ENCODE measurements at places on chromosomes 4 and X.

GRCh38 chr4:124970011-124970410 is 257.5 kb upstream of the ANKRD50 start:
- DNase-seq = no peak

- DNase-seq = peak; percentile 8
These were observed 146.3 kb upstream of the RPS6KA3 start for GRCh38 chrX:20412871-20413486.

- no peak for DNase-seq
These were observed 34.8 kb downstream of the ZFP42 start for GRCh38 chr4:188030401-188030800.

DNA sequence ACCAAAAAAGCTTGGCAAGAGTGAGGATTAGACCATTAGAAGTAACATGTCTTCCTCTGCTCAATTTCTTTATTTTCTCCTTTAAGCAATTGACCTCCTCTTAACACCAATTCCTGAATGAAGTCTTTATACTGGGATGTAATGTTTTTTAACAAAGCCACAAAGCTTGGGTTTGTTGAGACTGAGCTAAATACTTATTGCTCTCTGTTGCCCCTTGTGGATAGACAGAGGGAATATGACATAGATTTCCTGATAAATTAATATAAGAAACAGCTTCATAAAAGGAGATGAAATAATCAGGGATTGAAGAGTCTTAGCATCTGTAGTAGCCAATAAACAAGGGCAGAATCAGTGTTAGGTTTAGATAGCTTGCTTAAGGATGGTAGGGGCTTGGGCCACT is 57.6 kb downstream of the CCDC160 start:
- no peak for DNase-seq

- no peak for DNase-seq
These were observed 30.4 kb downstream of the SMAD1 start for GRCh38 chr4:145511913-145512522.

DNA sequence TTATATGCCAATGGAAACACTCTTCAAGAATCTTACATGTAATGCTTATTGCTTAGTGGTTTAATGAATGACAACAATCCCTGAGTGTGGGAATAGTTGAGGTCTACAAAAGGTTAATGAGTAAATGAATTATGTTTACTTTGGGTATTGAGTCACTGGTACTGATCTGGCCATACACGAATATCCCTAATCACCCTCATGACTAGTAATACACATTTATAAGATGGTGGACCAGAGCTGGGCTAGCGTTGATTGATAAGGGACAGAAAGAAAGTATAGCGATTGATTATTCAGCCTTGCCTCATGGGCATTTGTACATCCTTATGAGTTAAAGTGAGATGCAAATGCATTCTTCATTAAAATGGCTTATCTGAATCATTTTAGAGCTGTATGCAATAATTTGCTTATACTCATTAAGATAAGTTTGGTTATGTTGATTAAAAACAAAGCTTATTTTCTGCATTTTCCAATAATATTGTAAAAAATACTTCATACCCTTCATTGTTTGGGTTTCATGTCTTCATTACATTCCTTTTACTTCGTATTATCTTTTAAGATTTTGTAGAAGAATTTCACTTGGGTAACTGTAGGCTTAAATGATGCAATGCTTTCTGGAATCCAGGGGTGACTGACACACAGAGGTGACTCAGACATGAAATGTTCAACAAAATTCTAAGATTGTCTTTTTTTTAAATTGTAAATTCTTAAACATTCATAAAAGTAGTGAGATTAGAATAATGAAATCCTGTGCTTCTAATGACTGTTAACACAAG is 47.4 kb downstream of the FGF2 start:
- DNase-seq = no peak

DNA sequence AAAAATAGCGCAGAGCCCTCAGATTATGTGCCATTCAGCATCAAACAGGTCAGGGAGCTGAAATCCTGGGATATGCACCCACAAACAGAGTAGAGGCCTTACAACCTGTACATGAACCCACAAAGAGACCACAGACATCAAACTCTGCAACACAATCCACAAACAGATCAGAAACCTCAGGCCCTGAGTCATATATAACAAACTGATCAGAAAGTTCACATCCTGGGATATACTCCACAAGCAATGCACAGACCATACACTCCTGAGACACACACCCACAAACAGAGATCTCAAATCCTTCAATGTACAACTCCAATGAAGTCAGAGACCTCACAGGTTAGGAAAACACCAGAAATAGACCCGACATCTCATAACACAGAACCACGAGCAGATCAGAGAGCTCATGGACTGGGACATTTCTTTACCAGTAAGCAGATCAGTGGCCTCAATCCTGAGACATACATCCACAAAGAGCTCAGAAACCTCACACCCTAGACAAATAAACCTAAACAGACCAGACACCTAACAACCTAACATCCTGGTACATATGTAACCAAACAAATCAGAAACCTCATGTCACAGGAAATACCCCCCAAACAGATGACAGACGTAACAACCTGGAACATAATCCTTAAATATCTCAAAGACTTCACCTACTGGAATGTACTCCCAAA is 24.2 kb downstream of the SUV39H1 start:
- no peak for DNase-seq

GRCh38 chr4:59060895-59061294 is 1950.7 kb upstream of the IGFBP7 start:
- no peak for DNase-seq

- no peak for DNase-seq
These were observed 8.8 kb downstream of the C4orf50 start for GRCh38 chr4:6009452-6009851.

GRCh38 chrX:39576041-39576872 is 521.5 kb downstream of the BCOR start:
- no peak for DNase-seq

DNA sequence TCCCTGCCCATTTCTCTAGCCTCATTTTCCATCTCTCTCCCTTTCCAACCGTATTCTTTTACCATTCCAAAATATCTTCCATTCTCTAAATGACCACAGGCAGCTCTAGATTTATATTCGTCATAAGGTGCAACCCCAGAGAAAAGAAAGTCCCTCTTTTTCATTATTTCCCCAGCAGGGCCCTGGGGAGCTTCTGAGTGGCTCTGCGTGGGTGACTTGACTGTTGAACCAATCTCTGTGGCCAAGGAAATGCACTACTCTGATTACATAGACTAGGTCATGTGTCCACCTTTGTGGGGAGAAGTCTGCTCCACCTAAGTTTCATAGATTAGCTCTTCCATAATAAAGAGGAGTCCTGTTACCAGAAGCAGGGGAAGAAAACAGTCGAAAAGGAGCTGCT is 51.4 kb downstream of the ATOH1 start:
- no peak for DNase-seq

DNA sequence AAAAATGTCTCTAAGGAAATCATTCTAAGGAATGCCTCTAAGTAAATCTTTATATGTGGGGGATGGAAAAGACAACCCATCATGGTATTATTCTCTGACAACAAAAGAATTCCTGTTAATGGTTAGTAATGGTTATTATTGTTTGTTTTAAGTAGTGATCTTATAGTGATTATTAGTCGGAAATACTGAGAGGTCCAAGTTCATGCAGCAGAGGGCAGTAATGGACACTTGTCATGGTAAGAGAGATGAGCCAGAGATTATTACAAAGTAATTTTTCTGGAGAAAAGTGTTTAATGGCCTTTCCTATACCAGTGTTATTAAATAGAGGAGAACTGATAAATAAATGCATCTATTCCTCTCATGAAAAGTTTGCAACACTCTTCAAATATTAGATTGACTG is 8.1 kb upstream of the DKK2 start:
- no peak for DNase-seq

GRCh38 chrX:120795301-120795700 is 80.4 kb downstream of the CT47B1 start:
- no peak for DNase-seq

- DNase-seq = no peak
These were observed 171.4 kb downstream of the AASDH start for GRCh38 chr4:56215901-56216300.

GRCh38 chrX:15594371-15594770 is 6.4 kb downstream of the ACE2 start:
- no peak for DNase-seq

DNA sequence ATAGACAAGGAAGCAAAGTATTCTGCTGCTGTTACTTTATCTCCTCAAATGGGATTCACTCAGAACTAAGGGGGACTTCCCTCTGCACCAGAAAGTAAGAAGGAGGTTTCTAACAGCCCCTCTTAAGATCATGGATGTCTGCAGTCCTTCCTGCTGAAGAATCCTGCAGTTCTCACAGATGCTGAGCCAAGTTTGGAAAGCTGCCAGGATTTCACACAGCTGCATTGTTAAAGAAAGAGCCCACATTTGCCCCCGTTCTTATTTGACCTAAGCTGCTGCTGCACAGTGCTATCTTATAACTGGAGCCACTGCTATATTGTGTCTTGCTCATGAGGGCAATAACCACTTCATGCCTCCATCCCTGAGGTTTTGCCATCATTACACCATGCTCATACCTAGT is 81.1 kb downstream of the FAAH2 start:
- DNase-seq = no peak

GRCh38 chrX:46665232-46666152 is 91.9 kb downstream of the CHST7 start:
- no peak for DNase-seq

DNA sequence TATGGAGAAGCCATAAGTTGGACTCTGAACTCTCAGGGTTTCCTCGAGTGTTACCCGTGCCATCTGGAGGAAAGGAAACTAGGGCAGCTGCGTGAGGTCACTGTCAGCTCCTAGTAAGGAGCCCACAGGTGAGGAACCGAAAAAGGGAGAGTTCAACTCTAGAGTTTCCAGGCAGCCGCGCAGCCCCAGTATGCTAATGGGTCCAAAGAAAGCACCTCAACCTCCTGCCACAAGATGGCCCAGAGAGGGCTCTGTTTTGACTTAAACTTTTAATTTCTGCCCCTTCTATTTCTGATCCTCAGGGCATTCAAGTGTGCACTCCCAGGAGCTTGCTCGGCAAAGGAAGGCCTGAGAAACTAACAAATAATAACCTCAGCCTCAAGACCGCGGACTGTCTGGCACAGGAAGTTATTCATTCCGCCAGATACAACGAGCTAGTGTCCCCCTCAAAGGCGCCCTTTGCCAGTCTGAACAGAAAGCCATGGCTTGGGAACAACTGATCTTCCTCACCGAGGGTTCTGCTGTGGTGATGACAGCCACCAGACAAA is 13.9 kb downstream of the SCARB2 start:
- no peak for DNase-seq

- no peak for DNase-seq
These were observed 59.7 kb downstream of the NBDY start for GRCh38 chrX:56788717-56789122.

GRCh38 chrX:154785716-154786115 is 19.6 kb downstream of the MPP1 start:
- DNase-seq = no peak

DNA sequence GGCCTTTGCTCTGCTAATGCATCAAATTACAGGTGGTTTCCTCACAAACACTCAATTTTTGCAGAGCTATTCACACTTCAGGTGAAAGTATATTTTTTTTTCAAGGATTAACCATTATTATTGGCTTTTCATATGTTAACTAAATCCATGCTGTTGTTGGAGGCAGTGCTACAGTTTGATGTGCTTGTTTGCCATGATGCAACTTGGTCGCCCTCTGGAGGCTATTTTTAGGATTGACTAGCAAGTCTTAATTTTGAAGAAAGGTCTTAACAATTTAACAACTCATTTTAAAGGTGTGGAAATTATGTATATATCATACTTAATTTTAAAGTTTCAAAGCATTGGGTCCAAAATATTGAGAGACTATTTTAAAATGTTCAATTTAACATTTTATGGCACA is 168.8 kb upstream of the FAM47A start:
- no peak for DNase-seq

GRCh38 chr4:158042591-158043030 is 130.2 kb downstream of the GASK1B start:
- no peak for DNase-seq

- no peak for DNase-seq
These were observed 87.6 kb upstream of the IL15 start for GRCh38 chr4:141548791-141549190.

DNA sequence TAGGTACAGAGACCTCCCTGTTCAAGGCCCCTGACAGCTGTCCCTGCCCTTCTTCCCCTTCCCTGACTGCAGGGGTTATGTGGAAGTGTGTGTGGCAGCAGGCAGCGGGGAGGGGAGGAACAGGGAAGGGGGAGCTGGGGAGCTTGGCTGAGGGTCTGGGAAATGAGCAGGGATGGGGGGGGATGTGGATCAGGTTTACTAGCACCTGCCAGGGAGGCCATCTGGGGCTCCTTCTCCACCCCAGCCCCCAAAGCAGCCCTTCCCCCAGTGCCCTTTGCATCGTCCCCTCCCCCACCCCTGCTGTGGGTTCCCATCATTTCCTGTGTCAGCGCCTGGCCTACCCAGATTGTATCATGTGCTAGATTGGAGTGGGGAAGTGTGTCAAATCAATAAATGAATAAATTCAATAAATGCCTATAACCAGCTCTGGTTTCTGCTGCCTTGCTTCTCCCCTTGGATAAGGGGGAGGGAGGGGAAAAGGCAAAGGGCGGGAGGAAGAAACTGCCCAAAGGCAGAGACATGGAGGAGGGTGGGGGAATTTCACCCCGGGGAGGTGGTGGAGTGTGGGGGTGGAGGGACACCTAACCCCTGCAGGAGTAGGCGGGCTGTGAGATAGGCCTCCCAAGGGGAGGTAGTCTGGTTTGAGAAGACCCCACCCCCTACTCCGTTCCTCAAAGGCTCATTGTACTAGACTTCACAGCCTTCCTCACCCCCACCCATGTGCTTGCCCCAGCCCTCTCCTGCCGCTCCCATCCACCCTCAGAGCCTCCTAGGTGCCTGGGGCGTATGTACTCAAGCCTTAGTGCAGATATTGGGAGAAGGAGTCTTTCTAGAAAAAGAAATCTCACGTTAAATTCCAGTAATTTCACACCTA is 3.2 kb downstream of the CXorf65 start:
- DNase-seq = no peak

- DNase-seq = no peak
These were observed 150.7 kb upstream of the SLC7A11 start for GRCh38 chr4:138392751-138393308.

DNA sequence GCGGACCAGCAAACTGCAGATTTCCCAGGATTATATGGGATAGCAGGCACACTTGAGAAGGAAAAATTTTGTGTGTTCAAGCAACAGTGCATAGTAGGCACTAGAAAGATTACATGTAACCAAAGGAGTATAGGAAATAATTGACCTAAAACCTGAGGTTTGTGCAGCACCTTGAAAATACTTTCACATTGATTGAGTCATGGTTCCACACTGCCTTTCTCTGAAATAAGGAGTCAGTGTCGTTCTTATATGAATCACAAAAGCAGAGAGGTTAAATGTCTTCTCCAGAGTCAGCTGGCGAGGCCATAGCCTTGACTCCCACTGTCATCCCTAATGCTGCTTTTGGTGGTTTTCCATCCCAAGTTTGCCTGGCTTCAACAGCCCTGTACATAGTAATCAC is 138.9 kb downstream of the SOWAHB start:
- no peak for DNase-seq

DNA sequence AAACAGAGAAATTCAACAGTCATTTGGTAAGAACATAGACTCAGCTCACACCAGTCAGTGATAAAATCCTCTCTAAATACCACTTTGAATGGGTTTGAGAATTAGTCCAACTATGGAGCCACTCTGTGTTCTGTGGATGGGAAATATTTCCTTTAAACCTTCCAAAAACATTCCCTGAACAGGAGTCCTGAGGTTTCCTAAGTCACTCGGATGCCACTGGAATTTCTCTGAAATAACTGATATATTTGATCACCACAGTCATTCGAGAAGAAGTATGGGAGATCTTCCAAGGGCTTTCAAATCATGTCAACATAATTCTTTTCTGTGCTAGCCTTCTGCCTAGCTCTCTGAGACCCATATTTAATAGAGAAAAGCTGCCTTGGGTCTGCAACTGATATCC is 958.6 kb downstream of the STIM2 start:
- DNase-seq = no peak
